ENCODE measurements at places on chromosomes 11 and 22.

DNA sequence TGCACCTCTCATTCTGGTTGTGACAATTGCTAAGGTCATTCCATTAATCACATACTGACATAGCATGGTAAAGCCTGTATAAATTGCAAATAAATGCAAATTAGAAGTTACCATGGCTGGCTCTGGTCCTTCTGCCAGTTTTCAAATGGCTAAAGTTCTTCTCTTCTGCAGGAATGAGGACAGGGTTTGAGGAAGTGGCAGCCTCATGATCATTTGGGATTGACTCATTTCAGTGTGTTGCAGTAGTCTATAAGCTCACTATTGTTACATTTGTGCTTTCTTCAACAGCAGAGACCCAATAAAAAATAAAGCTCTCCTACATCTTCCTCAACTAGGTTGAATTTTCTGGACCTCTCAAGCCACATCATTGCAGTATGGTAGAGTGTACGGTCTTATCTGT lies 60.3 kb downstream of the NECTIN1 start:
- DNase-seq, result no peak

GRCh38 chr11:77278595-77279506 lies 22.6 kb downstream of the GDPD4 start:
- DNase-seq, result no peak

DNA sequence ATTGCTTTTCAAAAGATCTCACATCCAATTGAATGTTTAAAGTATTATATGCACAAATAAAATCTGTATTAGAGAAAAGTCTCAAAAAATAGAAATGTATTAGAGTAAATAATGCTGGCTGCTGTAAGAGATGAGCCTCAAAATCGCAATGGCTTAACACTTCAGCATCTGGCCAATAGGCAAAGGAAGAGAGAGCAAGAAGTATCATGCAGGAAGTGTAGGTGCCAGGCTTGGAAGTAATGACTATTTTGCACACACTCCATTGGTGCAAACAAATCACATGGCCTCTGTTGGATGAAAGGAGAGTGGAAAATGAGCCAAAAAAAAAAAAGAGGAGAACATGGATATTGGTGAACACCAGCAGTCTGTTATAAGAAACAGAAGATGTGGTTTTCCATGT lies 193.0 kb upstream of the E2F8 start:
- no peak for DNase-seq

- DNase-seq, result no peak
Measured at GRCh38 chr11:75782540-75783263, 14.1 kb downstream of the DGAT2 start.

GRCh38 chr11:44950031-44950624 lies 555 bp downstream of the TP53I11 start:
- DNase-seq, result no peak

- DNase-seq, result peak; percentile 71
Measured at GRCh38 chr11:36212564-36213392, 76.4 kb downstream of the COMMD9 start.

GRCh38 chr11:64923151-64923661 lies 1.3 kb upstream of the PPP2R5B start:
- no peak for DNase-seq

DNA sequence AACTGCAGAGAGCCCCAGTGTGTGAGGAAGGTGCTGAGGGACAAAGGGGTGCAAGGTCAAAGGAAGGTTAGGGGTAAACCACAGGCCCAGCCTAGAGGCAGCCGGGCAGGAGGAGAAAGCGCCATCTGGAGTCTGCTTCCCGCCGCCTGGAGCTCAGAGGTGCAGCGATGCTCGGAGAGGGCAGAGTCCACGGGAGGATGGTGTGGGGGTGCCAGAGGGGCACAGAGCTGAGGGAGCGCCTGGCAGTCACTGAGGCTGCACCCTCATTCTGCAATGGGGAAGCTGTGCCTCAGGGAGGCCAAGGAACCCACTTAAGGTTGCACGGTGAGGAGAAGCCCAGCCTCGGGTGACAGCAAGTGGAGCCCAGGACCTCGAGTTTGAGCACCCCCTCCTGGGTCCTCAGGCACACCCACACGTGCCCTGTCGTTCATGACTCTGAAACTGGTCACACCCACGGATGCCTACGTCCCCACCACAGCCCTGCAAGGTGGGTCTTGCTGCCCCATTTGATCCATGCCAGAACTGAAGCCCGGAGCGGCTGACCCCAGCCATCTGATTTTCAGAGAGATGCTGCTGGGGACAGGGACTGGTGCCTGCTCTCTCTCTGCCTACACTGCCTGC lies 1.6 kb downstream of the IL2RB start:
- DNase-seq, result no peak

GRCh38 chr11:70421123-70421522 lies 22.8 kb downstream of the CTTN start:
- no peak for DNase-seq

DNA sequence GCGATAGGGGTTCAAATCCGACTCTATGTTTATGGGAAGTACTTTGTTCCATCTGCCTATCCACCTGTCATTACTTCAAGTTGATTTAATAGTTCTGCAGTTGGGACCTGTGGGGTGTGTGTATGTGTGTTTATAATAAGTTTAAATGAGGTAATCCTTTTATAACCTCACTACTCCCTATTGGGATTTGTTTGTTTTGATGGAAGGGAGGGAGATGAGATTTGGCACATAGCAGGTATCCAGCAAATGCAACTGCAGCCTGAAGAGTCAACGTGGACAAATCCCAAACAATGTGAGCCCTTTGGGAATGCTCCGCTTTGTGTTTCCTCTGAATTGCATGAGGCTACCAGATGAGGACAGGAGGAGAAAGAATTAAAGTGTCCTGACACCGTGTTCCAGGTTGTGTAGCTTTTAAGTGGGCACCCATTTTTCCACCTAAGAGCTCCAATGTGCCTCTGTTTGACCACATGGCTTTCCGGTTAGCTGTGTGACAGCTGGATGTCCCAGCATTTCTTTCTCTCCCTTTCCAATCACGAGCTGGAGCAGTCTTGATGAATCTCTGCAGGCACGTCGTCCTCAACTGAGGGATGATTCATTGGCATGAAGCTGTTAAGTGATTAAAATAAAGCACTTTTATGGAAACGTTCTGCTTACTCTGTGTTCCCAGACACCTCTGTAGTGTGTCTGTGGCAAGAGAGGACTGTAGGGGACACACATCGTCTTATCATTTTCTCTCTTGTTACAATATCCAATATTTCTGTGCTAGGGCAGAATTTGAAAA lies 610.7 kb downstream of the NTM start:
- no peak for DNase-seq

GRCh38 chr11:95698676-95699557 lies 90.7 kb downstream of the FAM76B start:
- no peak for DNase-seq

- no peak for DNase-seq
Measured at GRCh38 chr11:58289266-58289665, 21.2 kb upstream of the OR10W1 start.

DNA sequence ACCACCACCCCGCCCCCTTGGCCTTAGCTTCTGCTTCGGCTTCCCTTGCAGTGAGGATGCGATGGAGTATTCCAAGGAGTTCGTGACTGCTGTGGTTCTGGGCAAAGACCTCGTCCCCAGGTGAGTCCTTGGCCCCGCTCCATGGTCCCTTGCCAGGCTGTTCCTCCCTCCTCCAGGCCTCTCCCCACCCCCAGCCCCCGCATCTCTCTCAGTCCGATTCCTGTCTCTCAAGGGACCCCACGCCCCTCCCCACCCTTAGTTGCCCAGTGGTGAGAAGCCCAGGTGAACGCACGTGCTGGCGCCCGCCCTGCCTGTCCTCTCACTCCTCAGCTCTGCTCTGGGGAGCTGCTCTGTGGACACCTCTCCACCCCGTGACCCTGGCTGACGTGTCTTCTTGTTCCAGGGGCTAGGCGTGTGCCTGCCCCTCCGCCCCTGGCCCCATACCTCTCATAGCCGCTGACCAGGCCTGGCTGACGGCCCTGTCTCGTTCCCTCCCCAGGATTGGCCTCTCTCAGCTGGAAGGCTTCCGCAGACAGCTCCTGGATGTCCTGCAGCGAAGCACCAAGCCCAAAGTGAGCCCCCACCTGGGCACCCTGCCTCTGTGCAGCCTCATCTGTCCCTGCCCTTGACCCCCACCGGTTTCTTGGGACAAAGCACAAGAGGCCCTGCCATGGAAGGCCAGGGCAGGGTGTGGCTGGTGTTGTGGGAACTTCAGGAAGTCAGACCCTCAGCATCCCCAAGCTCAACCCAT lies 14.6 kb upstream of the MYRF start:
- DNase-seq, result no peak

DNA sequence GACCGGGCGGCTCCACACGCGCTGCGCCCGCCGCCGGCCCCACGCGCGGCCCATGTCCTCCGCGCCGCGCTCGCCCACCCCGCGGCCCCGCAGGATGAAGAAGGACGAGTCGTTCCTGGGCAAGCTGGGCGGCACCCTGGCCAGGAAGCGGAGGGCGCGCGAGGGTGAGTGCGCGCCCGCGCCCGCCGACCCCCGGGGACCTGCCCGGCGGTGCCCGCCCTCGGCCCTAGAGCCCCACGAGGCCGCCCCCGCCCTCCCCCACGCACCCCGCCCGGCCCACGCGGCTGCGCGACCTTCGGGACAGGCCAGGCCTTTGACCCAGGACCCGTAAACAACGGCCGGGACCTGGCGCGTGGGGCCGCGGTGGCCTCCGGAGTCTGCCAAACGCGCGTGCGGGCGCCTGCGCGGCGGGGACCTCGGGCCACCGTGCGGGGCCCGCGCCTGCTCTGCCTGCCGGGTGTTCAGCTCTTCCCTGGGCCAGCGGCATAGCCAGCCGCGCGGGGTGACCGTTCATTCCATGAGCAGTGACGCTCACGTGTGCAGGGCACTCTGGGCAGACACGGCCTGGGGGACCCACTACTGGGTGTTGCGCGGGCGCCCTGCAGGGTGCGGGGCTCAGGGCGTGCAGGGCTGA lies at the start of gene PARVB:
TSS of gene PARVB (plus strand) at position 15 of the 634 bp plus-strand sequence. CDS start at position 53, 38 bp downstream.
- DNase-seq, result no peak

- DNase-seq, result no peak
Measured at GRCh38 chr22:22835771-22836291, 51.8 kb upstream of the IGLL5 start.

DNA sequence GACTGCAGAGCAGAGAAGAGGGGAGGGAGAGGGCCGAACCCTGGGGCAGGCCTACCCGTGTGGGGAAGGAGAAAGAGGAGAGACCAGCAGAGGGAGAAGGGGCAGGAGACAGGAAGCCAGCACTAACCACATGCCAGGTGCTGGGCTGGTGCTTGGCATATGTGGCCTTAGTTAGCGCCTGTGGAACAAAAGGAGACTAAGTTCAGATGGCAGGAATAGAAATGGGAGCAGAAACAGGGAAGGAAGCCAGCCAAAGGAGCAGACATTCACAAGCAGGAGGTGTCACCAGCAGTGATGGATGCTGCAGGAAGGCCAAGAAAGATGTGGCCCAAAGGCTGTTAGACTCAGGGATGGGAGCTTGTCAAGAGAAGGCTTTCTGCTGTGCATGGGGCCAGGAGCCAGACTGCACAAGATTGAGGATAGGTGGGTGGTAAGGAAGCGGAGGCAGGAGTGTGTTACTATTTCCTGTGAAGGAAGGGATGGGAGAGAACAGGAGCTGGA lies 26.7 kb downstream of the TREH start:
- DNase-seq, result no peak

DNA sequence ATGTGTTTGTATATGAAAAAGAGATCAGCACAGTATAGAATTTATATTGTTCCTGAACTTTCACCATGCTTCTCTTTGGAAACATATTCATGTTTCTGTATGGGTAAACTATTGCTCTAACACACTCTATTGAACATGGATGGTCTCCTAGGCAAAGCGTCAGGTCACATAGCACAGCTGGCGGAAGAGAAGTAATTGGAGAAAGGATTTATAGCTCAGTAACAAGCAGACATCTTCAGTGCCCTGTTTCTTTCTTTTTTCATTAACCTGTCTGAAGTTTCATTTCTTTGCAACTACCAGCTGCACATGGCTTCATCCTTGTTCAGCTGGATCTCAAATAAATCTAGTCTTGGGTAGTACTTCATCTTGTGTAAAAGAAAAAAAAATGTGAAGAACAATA lies 84.4 kb upstream of the TRPC6 start:
- DNase-seq, result no peak

DNA sequence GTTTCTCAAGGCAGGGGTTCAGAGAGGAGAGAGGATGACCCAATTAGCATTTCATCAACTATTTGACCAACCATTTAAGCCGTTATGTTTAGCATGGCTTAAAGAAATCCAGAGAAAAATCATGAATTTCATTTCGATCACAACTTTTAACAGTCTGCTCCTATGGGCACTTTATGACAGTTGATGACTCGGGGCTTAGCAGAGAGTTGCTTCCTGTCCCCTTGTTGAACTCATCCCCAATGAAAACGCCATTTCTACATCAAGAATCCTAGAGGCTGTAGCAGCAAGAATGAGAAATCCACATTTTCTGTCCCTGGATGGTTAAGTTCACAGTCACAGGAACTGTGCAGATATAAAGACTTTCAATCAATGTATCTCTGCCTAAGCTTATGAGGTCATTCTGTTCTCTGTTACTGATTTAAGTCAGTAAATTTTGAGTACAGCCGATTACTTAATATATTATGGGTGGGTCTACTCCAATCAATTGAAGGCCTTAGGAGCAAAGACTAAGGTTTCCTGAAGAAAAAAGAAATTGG lies 81.1 kb downstream of the BDNF start:
- DNase-seq, result no peak

- no peak for DNase-seq
Measured at GRCh38 chr11:71251151-71251721, 1.1 kb downstream of the SHANK2 start.

- DNase-seq, result no peak
Measured at GRCh38 chr22:17946662-17947367, 77.5 kb downstream of the MICAL3 start.

- no peak for DNase-seq
Measured at GRCh38 chr11:132782102-132782501, 750.2 kb downstream of the OPCML start.

GRCh38 chr22:46036558-46037408 lies 59.8 kb upstream of the WNT7B start:
- peak; percentile 58 for DNase-seq

- DNase-seq, result no peak
Measured at GRCh38 chr22:17764036-17764435, 10.2 kb downstream of the BID start.

DNA sequence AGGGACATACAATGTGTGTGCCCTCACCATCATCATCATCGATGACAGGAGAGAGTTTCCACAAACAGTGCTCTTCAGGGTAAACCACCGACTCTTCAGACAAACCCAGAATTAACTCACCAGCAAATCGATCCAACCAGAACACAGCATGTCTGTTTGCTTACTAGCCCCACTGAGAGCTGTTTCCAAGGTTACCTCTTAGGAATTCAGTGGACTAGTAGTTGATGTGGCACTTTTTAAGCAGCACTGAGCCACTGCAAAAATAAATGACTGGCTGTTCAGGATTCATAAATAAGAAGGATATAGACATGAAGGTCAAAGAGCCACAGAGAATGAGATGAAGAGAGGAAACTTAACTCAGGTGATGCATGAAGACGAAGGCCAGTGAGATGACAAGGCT lies 83.1 kb downstream of the PARVA start:
- no peak for DNase-seq
